ENCODE measurements at places on chromosomes 7 and 10.
A peak's percentile ranks its signal among the peaks of the same experiment; 100 is the strongest.

GRCh38 chr7:99616359-99617191 is at the start of gene ZSCAN25:
Gene ZSCAN25 (plus strand): TSS chr7:99616946. CDS start chr7:99619607, 2,661 bp downstream.
- DNase-seq, result peak; percentile 97

DNA sequence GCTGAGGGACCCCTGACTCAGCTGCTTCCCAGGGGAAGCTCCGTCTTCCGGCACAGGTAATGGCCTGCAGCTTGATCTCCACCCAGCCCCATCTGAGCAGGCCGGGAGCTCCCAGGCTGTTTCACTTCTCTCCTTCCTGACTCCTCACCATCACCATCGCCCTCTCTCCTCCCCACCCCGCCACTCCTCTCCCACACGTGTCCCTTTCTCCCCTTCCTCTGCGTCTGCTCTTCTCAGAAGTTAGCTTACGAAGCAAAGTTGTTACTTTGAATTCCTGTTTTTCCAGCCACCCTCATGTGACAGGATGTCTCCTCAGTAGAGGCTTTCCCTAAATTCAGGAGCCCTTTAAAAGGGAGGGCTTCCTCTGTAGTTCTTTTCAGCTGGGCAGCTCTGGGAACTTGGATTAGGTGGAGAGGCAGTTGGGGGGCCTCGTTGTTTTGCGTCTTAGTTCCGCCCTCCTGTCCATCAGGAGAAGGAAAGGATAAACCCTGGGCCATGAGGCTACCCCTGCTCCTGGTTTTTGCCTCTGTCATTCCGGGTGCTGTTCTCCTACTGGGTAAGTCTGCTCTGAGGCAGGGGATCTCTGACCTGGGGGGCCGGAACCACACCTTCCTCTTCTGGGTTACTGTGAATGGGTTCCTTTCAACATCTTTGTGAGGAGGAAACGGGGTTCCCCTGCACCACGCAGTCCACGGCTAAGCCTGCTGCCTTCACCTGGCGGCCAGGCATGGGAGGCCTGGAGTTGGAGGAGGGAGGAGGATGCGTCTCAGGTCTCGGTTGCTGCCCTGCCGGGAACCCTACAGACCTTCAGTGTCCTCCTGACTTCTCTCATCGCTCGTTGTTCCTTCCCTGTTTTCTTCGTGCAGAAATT is at the start of gene MRC1:
Gene MRC1, plus strand, starts transcription at position 378 of the 871 bp plus-strand sequence. Its CDS starts 118 bp downstream, at position 496.
- no peak for DNase-seq

- no peak for DNase-seq
Observed at GRCh38 chr7:117005449-117005848, 52.1 kb downstream of the ST7 start.

GRCh38 chr10:8084799-8085198 is 30.3 kb downstream of the GATA3 start:
- DNase-seq, result no peak

DNA sequence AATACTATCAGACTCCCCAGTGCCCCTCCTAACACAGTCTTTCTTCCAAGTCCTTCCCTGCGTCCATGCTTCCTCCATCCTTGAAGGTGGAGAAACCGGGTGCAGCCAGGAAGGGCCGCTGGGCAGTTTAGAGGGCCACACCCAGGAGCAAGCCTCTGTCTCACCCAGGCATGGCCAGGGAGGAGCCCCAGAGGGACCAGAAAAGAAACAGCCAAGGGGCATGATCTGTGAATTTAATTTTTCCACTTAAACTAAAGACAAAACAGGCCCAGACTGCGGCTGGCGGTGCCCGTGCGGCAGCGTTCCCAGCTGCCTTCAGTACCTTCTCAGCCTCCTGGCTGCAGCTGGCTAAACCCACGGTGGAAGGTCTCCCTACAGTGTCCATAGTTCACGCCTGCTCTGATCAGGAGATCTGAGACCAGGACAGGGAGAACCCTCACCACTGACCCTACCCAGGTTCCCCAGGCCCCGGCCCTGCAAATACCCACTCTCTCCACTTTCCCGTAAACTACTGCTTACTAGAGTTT is 12.9 kb downstream of the UNCX start:
- no peak for DNase-seq

GRCh38 chr10:128026615-128027300 is 99.5 kb downstream of the MKI67 start:
- no peak for DNase-seq

GRCh38 chr10:17023386-17024298 is 106.0 kb downstream of the CUBN start:
- DNase-seq, result peak; percentile 71

- no peak for DNase-seq
Observed at GRCh38 chr10:66291133-66291532, 634.7 kb upstream of the LRRTM3 start.

DNA sequence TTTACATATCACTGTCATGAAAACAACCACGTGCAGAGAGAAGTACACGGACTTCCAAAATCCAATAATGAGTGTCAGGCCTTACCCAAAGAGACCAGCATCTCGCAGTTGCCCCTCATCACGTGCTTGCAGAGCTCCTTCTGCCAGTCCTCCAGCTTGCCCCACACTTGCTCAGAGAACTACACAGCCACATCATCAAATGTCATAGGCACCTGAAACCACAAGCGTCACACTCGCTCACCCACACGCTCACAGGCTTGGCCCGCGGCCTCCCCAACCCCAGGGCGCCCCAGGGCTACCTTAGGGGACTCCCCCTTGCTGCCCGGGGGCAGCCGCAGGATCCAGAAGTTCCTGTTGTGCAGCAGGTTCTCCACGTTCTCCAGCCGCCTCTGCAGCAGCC is 123.4 kb upstream of the ZNF746 start:
- DNase-seq, result no peak

All from A549 (cell line).